ENCODE measurements at places on chromosomes 5 and 9. TPM values are rescaled to one million over a fixed set of nuclear protein-coding genes. Genes with fewer than 3 reads are reported as not detected.

NXNL2 gene
- 1.3 TPM for total RNA-seq

STKLD1 gene
- 0.99 TPM for total RNA-seq

CACNA1B gene
- total RNA-seq: 0.17 TPM

GDNF gene
- total RNA-seq: 0.83 TPM

SLC45A2 gene
- under 0.01 TPM for total RNA-seq

HSPB3 gene
- 21.1 TPM for total RNA-seq

CORO2A gene
- under 0.01 TPM for total RNA-seq

IL11RA gene
- total RNA-seq: 8.2 TPM

ORM2 gene
- total RNA-seq: not detected

PCDHB5 gene
- total RNA-seq: 2.8 TPM

GLE1 gene
- total RNA-seq: 23.6 TPM

SCGB3A1 gene
- total RNA-seq: not detected

PCDHB9 gene
- 0.99 TPM for total RNA-seq

PCDHA1 gene
- total RNA-seq: under 0.01 TPM
